ENCODE measurements at places on chromosomes 6 and 20.

DNA sequence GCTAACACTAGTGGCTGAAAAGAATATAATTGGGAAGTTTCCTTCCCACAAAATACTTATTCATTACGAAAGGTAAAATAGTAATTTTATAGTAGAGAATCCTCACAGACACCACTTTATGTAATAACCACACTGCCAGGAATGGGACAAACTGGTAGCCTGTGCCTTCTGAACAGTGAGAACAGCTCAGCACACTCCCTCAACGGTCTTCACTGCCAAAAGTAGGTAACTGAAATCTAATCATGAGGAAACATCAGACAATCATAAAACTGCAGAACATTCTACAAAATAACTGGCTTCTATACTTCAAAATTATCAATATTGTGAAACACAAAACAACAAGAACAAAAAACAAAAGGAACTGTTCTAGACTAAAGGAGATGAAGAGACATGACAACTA lies 44.1 kb downstream of the NUP153 start:
- no peak for DNase-seq

- DNase-seq, result no peak
Observed at GRCh38 chr6:34663831-34664255, 32.7 kb downstream of the ILRUN start.

- DNase-seq, result no peak
Observed at GRCh38 chr6:10351791-10352190, 63.1 kb downstream of the TFAP2A start.

GRCh38 chr6:132458887-132459604 lies 53.9 kb downstream of the STX7 start:
- DNase-seq, result no peak
